ENCODE measurements at places on chromosomes 5 and 9.

GRCh38 chr5:172898218-172898842 is 60.9 kb upstream of the RPL26L1 start:
- DNase-seq = no peak

DNA sequence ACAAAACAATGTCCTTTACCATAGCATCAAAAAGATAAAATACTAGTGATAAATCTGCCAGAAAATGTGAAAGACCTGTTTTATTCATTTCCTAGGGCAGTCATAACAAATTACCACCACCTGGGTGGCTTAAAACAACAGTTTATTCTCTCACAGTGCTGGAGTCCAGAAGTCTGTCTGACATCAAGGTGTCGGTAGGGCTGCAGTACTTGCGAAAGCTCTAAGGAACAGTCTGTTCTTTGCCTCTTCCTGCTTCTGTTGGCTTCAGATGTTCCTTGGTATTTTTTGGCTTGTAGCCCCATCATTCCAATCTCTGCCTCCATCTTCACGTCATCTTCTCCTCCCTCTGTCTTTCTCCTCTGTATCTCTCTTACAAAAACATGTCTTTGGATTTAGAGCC is 51.0 kb downstream of the PTPDC1 start:
- no peak for DNase-seq

DNA sequence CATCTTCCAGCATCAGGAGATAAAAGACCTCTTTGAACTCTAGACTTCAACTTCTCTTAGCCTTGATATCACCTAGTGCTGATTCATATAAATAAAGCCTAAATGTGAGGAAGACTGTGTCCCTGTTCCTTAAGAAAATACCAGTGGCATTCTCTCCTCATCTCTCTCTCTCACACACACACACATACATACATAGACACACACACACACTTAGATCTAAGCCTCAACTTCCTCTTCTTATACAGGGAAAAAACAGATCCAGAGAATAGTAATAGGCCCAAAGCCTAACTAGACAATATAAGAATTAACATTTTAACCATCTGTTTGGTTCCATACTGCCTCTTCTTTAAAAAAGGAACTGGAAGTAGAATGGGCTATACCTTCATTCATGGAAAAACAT is 195.3 kb upstream of the NR4A3 start:
- no peak for DNase-seq

- DNase-seq = no peak
These were observed 171.3 kb downstream of the CFAP90 start for GRCh38 chr5:7679663-7680062.

- DNase-seq = no peak
These were observed 10.6 kb upstream of the PPP1R26 start for GRCh38 chr9:135468854-135469521.

GRCh38 chr5:103801681-103802080 is 239.1 kb upstream of the NUDT12 start:
- DNase-seq = no peak

- no peak for DNase-seq
These were observed 590.8 kb upstream of the BRINP1 start for GRCh38 chr9:119959846-119960545.

GRCh38 chr5:172481011-172481800 is 26.9 kb upstream of the SH3PXD2B start:
- no peak for DNase-seq

DNA sequence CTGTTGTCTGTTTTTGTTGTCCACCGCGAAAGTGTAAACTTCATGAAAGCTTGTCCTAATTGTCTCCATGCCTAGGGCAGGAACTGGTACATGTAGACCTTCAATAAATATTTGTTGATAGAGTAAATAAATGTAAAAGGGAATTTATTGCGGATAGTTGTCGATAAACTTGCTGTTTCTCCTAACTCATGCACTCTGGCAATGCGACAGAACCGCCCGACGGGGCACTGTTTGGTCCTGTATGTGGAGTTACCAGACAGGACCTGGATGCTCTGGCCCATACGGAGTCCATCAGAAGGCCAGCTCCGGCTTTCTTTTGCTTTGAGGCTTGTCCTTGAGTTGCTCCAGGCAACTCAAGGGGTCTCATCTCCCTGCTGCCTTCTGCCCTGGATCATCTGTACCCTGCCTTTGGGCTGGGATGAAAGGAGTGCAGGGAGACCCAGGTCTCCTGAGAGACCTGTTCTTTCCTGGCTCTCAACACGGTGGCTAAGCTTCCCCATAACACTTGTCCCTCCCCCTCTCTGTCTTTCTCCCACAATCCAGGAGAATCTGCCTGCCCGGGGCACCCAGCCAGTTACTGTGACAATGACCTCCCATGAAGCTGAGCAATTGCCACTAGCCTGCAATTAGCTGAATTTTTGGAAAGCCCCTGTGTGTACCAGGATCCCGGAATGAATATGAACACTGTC is 149.5 kb upstream of the PTCH1 start:
- no peak for DNase-seq

DNA sequence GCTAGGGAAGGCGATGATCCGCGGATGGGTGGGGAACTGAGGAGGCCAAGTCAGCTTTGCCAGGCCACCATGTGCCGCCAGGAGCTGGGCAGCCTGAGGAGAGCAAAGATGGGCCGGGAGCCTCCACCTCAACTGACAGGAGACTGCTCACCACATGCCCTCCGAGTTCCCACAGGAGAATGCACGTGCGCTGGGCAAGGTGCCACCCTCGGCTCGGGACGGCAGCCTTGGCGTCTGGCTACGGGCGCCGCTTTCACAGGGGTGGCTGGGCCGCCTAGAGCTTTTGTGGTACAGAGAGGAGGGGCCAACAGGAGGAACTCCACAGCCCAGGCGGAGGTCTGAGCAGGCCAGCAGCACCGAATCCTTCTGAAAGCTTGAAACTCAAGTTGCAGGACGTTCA is 5.3 kb upstream of the TBC1D9B start:
- no peak for DNase-seq

DNA sequence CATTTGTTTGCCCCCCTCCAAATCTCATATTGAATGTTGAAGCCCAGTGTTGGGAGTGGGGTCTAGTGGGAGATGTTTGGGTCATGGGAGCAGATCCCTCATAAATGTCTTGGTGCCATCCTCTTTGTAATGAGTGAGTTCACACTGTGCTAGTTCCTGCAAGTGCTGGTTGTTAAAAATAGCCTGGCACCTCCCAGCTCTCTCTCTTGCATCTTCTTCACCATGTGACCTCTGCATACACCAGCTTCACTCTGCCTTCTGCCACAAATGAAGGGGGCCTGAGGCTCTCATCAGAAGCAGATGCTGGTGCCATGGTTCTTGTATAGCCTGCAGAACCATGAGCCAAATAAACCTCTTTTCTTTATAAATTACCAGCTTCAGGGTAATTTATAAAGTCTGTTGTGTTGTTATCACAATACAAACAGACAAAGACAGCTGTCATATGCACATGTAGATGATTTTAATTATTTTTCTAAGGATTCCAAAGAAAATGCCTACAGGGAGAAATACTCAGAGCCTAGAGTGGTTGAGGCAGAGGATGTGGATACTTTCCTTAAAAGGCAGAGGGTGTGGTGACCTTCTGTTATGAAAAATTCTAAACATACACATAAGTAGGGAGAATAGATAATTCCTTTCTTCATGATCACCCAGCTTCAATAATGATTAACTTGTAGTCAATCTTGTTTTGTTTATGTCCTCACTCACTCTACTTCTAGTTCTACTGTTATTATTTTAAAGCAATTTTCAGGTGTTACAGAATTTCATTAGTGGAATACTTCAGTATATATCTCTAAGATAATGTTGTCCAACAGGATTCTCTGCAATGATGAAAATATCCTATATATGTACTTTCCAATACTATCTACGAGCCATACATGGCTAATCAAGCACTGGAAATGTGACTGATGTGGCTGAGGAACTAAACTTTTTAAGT is 75.1 kb upstream of the RANBP6 start:
- no peak for DNase-seq
